Activated CD4-positive, alpha-beta T cell treated with anti-CD3 and anti-CD28 coated beads for 24 hours (primary cell): ENCODE measurements at places on chromosomes 12 and 14.
A peak's percentile ranks its signal among the peaks of the same experiment; 100 is the strongest.

DNA sequence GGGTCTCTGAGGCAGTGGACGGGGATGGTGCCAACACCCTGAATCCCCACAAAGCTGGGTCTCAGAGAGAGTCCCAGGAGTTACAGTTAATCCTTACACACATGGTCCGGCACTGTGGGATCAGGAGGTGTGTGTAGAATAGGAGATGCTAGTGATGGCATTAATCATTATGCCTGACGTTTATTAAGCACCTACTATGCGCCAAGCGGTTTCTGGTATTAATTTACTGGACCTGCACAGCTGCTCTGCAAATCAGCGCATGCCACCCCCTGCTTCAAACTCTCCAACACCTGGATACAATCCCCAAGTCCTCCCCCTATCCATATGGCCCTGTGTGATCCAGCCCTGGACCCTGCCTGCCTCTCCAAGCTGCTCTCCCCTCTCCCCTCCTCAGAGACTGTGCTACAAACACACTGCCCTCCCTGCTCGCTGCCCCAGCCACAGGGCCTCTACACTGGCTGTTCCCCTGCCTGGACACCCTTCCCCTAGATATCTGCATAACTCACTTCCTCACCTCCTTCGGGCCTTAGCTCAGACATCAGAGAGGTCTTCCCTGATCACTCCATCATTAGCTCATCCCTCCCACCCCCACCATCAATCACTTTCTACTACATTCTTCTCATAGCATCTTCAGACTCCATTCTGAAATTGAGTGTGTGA, 86.0 kb downstream of the RFLNA start:
- DNase-seq = no peak

DNA sequence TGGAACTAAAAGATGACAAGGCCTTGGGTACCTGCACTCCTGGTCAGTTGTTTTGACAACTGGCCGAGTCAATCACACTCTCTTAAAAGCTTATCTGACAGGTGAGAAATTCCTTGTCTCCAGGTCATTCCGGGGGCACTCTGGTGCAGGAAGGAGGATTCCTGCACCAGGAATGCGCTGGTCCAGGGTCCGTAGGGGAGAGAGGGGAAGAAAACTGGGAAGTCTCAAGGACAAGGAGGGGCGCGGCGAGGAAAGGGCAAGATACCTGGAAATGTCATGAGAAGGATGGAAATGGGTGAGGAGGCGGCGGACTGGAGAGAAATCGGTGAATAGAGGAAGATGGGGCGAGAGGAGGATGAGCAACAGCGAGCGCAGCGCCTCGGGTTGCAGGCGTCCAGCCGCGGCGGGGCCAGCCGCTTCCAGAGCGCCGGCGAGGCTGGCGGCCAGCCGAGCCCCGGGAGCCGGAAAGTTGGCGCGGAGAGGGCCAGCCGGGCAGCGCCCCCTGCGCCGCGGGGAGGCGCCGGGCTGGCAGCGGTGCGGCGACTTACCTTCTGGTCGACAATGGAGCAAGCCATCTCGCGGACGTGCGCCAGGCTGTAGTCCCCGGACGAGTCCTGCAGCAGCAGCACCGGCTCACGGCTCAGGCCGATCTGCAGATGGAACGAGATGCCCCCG, 809 bp downstream of the PRKD1 start:
- no peak for DNase-seq

DNA sequence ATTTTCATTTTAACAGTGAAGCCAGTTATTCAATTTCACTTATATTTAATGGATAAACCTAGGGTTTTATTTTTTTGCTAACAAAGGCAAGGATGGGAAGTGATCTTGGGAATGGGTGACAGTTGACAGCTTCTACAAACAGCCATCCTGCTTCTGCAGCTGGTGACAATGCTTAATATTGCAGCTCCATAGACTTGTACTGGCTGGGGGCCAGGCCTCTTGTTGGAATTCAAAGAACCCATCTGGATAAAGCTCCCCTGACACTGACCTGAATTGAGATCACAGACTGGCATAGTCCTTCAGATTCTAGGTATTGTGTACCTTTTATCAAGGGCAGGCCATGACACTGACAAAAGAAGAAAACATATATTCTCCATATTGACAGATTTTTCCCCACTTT, 664.6 kb upstream of the FOXG1 start:
- no peak for DNase-seq

- no peak for DNase-seq
Measured at GRCh38 chr12:11577658-11578260, 71.7 kb upstream of the ETV6 start.

DNA sequence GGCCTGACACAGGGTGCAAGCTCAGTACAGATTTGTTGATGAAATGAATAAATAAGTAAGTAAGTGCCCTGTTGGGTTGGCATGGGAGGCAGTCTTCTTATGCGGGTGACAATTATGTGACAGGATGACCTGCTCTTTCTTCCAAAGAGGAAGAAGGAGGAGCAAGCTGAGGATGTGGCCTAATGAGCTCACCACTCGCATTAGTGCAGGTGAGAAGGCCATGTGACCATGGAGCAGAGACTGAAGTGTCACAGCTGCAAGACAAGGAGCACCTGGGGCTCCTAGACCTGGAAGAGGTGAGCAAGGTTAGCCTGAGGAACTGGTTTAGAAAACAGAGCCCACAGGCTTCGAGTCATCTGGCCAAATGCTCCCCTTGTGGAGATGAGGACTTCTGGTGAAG, 34.9 kb downstream of the LRTM2 start:
- no peak for DNase-seq

GRCh38 chr14:26636561-26636960, 38.7 kb upstream of the NOVA1 start:
- DNase-seq = no peak

DNA sequence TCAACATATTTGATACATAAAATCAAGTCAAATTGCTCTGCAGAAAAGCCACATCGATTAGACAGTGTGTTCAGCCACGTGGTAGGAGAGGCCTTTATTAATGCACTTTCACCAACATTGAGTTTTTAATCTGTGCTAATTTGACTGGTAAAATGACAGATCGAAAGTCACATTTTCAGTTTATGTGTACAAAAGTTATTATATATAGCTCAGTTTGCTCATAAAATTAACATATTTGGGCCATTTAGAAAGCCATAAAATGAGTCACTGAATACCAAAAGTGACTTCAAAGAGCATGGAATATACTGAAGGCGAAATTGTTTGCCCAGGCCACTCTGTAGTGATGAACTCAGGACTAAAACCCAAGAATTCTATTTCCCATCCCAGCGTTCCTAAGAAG, 26.0 kb downstream of the C12orf42 start:
- DNase-seq = no peak

DNA sequence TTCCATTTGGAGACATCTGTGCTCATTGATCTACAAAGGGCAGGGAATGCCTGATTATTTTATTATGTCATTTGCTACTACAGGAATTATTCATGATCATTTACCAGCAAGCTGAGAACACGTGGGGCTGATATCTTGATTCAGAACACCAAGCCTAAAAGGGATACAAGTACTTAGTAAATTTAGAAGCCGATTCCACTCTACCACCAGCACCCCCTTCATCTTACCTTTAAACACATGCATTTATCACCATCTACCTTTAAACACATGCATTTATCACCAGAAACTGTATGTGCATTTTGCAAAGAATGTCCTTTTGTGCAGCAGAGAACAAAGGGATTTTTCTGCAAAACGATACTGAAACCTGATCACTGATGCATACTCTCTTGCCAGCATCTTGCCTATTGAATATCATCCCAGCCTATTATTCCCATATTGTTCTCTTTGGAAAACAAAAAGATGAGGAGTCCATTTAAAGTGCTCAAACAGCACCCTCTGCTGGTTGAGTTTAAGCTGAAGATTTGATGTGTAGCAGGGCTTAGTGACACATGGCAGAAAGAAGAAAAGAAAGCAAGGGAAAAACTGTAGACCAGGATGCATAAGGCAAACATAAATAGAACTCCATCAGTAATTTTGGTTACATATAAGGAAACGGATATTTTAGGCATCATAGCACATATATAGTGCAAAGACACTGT, 132.6 kb upstream of the PLEKHG7 start:
- DNase-seq = no peak

DNA sequence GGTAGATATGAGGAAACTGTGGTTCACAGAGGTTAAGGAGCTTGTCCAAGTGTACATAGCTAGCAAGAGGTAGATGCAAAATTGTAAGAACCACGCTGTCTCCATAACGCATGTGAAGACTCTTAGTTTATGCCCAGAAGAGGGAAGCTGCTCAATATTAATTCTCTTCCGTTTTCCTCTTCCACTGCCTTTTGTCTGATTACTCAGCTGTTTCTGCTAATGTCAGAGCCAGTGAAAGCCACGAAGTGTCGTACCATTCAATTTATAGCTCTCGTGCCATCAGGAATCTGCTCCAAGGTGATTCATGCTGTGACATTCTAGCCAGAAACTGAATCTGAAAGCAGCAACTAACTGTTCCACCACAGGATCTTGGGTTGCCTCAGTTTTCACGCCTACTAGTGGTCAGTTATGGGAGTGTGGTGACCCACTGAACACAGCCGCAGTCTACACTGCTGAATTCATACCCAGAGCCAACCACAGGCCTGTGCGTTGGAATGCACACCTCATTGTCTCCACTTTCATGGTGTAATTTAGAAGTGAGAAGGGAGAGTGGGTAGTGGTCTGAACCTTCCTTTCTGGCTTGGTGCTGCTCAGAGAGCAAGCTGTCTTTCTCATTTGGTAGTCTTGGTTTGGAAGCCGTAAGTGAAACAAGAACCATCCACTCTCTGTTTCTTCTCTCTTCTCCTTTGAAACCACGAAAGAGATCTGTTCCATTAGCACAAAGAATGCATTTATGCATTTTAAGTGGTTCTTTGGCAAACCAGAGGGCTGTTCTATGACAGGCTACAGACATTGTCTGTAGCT, 74.2 kb upstream of the NAP1L1 start:
- peak; percentile 71 for DNase-seq

GRCh38 chr14:55306938-55307589, 35.8 kb downstream of the FBXO34 start:
- DNase-seq = no peak

- no peak for DNase-seq
Measured at GRCh38 chr12:6084261-6084968, 40.1 kb downstream of the VWF start.

DNA sequence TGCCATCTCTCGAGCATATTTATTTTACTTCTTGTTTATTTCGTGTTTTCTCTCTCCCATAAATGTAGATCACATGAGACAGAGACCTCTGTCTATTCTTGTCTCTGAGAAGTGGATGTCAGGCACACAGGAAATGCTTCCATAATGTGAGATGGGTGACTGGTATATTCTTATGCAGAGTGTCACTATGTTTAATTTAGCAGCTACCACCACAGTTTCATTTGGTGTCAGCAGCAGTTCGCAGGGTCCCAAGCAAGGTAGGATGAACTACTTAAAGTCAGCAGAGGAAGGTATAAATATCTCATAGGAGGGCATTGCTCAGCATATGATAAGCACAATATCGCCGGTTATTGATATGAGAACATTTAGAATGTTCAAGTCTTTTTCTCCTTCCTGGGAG, 180.9 kb upstream of the CNTN1 start:
- no peak for DNase-seq

- no peak for DNase-seq
Measured at GRCh38 chr14:60508363-60508706, 611 bp upstream of the SIX6 start.

GRCh38 chr12:121227294-121227693, 17.4 kb downstream of the P2RX4 start:
- no peak for DNase-seq

DNA sequence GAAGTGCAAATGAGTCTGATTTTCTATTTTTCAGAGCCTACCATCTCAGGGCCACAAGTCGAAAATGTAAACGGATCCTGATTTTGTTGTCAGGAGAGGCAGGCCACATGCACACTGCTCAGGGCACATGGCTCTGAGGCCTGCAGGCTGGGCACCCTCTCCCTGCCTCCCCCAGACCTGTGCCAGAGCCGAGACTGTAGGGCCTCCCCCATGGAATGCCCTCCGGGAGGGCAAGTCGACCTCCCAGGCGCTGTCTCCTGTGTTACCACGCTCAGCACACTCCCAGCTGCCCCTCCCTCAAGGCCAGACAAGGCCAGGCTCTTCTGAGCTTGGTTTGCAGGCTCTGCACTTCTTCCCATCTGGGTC, 121.7 kb downstream of the CRACR2A start:
- no peak for DNase-seq

- DNase-seq = peak; percentile 10
Measured at GRCh38 chr12:132084621-132085290, 59.4 kb downstream of the DDX51 start.

GRCh38 chr12:130423136-130423535, 85.4 kb downstream of the PIWIL1 start:
- no peak for DNase-seq

DNA sequence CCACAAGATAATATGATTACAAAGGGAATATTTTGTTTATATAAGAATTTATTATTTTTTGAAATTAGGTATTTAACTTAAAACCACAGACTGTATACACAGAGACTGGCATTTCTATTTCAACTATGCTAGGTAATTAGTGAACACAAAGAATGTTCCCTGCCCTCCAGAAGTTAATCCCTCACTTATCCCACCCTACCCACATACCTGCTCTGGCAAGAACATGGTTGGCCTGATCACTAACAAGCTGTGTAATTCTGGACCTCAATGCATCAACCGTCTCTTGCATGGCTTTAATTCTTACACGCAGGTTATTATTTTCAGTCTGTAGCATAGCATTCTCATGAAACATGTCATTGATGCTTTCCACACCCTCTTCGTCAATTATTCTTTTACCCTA, 85.9 kb downstream of the KIF21A start:
- DNase-seq = no peak

- no peak for DNase-seq
Measured at GRCh38 chr12:87661786-87662377, 367.3 kb downstream of the C12orf50 start.

DNA sequence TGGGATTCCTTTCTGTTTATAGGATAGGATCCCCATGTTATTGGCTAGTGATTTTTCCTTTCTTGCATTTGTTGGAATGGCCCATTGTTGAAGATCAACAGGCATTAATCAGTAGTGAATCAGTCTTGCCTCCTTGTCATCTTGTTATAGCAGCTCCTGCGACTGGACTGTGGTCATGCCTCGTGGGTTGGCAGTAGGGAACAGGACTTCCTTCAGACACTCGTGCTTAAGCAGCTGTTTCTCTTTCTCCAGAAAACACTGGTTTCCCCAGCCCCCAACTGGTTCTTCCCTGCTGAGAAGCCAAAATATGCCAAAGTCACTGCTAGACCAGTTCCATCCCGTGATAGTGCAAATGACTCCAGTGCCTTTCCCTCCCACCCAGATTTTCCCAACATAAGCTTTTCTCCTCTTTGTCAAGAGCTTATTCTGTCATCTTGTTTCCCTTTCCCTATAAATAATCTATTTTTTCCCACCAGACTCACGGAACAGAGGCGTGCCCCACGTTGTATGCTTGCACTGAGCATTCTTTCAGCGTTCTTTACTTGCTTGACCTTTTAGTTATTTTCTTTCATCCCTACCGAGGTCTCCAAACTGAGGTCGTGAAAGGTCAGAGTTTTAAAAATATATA, 83.5 kb downstream of the SAMD4A start:
- DNase-seq = no peak
